ENCODE measurements at places on chromosomes 1 and 21. TPM values are rescaled to one million over a fixed set of nuclear protein-coding genes. Genes with fewer than 3 reads are reported as not detected.

Gene ESRRG
- total RNA-seq = 0.83 TPM

Gene NOS1AP
- 0.17 TPM for total RNA-seq

Gene AADACL4
- total RNA-seq = not detected

Gene NR1I3
- total RNA-seq = not detected

Gene MATN1
- not detected for total RNA-seq

DNA sequence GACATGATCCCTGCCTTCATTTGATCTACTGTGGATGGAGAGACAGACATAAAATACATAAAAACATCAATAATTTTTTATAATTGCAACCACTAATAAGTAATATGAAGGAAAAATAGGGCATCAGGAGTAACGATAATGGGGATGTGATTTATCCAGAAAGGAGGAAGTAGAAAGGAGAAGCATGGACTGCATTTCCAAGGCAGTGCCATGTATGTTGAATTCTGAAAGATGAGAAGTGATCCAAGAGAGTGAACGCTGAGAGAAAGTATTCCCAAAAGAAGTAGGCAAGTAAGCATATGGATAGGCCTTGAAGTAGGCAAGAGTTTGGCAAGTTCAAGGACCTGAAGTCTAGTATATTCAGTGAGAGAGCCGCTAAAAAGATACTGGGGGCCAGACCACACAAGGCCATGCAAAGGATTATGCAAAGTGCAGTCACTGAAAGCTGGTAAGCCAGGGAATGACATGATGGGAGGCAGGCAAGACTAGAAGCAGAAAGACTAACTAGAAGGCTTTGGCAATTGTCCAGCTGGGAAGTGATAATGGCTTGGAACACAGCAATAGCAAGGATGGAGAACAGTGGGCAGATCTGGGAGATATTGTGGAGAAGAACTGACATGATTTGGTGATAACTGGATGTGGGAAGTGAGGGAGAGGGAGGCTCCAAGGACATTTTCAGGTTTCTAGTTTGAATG, 85.9 kb downstream of the TM2D1 start:
- no peak for DNase-seq

GRCh38 chr1:41713557-41714327, 205.0 kb downstream of the HIVEP3 start:
- peak; percentile 92 for DNase-seq

GRCh38 chr1:20416706-20417105, 69.3 kb downstream of the CAMK2N1 start:
- no peak for DNase-seq

DNA sequence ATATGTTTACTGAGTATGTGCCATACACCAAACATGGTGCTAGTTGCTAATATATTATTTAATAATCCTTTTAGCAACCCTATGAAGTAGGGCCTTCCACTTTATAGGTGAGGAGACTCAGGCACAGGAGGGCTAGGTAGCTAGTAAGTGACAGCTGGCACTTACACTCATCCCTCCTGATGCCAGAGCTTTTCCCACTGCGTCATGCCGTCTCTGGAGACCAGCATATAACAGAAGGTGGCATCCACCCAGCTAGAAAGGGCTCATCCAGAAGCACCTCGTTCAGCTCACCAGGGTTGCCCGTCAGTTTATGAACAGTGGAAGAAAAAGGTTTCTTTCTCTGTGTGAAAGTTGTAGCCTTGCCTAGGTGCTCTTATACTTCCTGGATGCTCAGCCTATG, 108.9 kb downstream of the NOS1AP start:
- no peak for DNase-seq

DNA sequence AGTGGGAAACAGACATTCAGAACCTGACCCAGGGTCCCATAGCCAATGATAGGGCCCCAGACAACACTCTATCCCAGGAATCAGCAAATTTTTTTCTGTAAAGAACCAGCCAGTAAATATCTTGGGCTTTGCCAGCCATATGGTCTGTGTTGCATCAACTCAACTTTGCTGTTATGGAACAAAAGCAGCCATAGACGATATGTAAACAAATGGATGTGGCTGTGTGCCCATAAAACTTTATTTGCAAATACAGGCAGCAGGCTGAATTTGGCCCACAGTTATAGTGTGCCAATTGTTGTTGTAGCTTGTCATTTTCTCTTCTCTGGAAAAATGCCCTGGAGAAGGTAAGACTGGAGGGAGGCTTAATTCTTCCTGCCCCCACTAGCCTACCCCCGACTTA, 431.1 kb upstream of the VAMP3 start:
- peak; percentile 78 for DNase-seq

- DNase-seq = no peak
Measured at GRCh38 chr1:194644528-194644927, 1458.1 kb upstream of the B3GALT2 start.

DNA sequence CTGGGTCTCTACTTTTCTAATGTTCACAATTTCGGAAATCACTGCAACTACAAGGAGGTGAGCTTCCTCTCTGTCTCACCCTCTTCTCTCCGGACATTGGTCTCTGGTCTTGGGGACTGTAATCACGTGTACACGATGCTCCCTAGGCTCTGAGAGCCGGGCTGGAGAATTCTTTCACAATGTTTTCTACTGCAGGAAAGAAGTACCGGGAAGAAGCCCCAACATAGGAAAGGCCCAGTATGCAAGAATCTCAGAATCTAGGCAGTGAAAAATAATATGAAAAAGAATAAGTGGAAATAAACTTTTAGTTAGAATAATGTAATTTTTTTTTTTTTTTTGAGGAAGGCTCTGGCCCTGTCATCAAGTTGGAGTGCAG, 13.5 kb upstream of the HJV start:
- DNase-seq = no peak

DNA sequence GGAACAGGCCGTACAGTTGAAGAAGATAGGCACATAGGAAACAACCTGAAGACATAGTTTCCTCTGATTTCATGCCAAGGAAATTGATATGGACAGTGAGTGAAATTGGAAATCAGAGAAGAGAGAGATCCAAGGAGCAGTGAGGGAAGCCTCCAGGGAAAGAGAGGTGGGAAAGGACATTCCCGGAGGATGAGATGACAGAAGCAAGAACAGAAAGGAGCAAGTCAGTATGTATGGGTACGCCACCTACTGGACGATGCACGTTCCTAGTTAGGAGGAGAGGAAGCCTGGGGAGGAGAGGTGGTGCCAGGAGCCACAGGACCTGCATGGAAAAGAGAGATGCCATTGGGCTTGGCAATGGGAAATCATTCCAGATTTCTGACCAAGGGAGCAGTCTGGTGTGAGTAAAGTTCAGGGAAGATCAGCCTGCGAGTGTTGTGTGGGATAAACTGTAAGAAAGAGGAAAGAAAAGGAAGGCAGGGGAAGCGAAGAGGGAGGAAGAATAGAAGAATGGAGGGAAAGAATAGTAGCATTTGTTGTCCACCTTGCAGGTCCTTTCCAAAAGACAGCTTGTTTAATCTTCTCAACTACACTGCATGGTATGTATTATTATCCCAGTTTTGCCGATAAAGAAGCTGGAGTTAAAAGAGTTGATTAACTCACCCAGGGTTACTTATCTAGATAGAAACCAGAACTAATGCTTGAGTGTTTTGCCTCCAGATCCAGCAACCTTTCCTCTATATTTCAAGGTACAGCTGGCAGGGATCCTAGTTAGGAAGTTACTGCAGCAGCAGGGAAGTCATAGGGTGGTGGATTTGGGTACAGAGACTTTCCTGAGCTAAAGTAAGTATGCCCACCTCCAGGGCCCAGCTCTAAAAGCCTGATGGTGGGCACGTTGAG, 27.4 kb downstream of the C1orf116 start:
- DNase-seq = peak; percentile 80

- DNase-seq = peak; percentile 48
Measured at GRCh38 chr1:204258213-204259115, 44.7 kb upstream of the GOLT1A start.

- no peak for DNase-seq
Measured at GRCh38 chr1:11887666-11888007, 28.9 kb upstream of the NPPB start.

- no peak for DNase-seq
Measured at GRCh38 chr21:19286876-19287275, 883.3 kb upstream of the TMPRSS15 start.
